ENCODE measurements at places on chromosomes 4 and X. TPM values are rescaled to one million over a fixed set of nuclear protein-coding genes. Genes with fewer than 3 reads are reported as not detected.

Gene SULT1E1
- total RNA-seq: not detected

Gene CACNA1F
- total RNA-seq: not detected

Gene DSPP
- total RNA-seq: not detected

Gene RAB28
- 8.7 TPM for total RNA-seq

Gene RNF4
- 64.1 TPM for total RNA-seq

Gene SPANXD
- not detected for total RNA-seq
